ENCODE measurements at places on chromosomes 6 and 20.

- DNase-seq = no peak
Measured at GRCh38 chr6:129140526-129140925, 257.6 kb downstream of the LAMA2 start.

DNA sequence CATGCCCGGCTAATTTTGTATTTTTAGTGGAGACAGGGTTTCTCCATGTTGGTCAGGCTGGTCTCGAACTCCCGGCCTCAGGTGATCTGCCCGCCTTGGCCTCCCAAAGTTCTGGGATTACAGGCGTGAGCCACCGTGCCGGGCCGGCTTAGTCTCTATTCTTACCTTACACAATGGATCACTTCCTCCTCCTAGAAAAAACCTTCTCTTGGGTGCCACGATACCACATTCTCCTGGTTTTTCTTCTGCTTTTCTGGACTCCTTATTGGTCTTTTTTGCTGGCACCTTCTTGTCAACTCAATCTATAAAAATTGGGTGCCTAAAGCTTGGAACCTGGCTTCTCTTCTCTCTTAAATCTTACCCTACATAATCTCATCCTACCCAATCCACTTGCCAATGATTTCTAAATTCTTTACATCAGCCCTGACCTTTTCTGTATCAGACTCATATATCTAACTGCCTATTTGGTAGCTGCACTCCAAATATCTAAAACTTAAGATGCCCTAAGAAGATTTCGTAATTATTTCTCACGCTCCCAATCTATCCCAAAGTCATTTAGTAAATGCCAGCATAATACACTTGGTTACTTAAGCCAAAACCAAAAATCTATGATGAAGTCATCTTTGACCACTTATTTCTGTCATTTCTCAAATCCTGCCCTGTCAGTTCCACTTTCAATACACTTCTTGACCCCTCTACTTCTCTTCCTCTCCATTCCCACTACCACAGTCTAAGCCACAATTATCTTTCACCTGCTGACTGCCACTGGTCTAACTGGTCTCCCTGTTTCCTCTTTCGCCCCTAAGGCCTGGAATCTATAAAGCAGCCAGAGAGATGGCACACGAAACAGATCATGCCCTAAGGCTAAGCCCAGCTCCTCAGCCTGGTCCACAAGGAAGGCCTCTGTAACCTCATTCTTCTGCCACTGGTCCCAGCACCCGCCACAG is 43.2 kb downstream of the ELMO2 start:
- DNase-seq = no peak

GRCh38 chr6:10415617-10416480 is 975 bp upstream of the TFAP2A start:
- DNase-seq = peak; percentile 63

DNA sequence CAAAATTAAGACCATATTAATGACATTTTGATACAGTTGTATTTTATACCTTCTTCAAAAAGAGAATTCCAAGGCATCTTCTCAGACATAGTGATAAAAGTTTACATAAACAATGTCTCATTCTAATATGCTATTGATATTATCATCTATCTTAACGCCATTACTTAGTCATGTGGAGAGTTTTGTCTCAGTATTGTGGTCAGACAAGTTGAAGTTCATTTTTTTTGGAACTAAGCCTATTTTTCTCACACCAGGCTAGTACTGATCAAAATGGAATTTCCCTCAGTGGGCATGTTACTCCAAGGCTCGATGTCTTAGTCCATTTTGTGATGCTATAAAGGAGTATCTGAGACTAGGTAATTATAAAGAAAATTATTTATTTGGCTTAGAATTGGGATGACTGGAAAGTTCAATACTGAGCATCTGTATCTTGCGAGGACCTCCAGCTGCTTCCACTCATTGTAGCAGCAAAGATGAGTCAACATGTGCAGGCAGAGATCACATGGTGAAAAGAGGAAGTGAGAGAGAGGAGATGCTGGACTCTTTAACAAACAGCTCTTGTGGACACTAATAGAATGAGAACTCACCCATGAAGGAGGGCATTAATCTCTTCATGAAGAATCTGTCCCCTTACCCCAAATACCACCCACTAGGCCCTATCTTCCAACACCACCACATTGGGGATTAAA is 825.5 kb upstream of the MANEA start:
- no peak for DNase-seq

GRCh38 chr6:29081312-29081711 is 5.8 kb downstream of the OR2B3 start:
- DNase-seq = no peak

DNA sequence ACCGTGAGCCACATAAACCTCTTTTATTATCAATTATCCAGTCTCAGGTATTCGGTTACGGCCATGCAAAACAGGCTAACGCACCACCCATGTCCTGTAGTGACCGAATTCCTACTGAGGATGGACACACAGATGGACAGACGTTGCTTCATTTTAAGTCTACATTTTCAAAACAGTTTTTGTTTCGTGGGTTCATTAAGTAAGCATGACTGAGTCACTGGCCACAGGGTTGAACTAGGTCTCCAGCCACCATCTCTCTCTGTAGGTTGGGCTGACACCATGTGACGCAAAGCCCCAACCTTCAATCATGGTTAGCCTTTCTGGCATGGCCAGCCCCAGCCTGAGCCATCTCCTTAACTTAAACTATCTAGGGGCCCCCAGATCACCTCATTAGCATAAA is 110.0 kb upstream of the SLC22A23 start:
- no peak for DNase-seq

- no peak for DNase-seq
Measured at GRCh38 chr20:7291323-7291943, 523.9 kb downstream of the BMP2 start.

GRCh38 chr6:169038691-169039090 is 215.0 kb downstream of the THBS2 start:
- no peak for DNase-seq

- peak; percentile 88 for DNase-seq
Measured at GRCh38 chr20:49608752-49609670, 41.1 kb upstream of the PTGIS start.

DNA sequence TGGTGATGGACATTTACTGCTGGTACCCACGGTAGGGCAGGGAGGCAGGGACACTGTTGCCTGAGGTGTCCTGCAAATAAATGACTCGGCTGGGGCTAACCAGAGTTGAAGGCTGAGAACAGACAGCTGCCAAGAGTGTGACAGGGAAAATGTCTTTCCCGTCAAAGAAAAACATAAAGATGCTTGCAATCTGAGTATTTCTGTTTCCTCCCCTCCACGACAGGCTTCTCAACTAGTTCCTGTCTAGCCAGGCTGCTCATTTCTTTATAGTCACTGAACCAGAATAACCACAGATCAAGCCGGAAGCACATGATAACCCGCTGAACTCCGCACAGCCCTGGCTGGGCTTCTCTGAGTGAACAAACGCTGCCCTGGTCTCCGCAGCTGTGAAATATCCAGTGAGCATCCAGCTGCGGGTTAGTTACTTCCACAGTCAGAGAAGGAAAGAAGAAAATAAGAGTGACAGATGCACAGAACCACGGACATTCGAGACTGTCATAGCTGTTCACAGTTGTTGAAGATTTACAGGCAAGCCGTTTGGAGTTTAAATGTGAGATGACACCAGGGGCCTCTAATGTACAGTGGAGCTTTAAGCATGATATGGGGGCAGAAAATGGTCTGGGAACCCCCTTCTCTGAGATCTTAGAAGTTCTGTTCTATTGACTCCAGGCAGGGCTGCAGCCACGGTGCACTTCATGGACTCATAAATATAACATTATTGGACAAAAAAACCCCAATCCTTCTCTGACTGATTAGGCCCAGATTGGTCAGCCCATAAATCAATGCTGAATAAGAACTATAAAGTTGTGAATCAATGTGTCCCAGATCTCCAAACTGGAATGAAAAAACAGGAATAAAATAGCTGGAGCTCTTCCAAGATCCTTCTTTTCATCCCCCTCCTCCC is 299.9 kb upstream of the SUPT3H start:
- no peak for DNase-seq

- no peak for DNase-seq
Measured at GRCh38 chr6:160198606-160199211, 59.9 kb downstream of the SLC22A2 start.

DNA sequence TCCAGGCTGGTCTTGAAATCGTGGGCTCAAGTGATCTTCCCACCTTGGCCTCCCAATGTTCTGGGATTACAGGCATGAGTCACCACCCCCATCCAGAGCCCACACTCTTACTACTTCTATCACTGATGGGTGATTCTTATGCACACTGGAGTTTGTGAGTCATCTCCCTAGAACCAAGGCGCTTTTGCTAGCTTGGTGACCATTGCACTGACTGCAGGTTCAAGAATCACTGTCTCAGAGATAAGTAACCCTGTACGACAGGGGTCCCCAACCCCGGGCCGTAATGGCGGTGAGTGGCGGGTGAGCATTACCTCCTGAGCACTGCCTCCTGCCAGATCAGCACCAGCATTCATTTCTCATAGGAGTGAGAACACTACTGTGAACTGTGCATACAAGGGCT is 118.8 kb downstream of the MAP3K7 start:
- DNase-seq = peak; percentile 37

- DNase-seq = no peak
Measured at GRCh38 chr6:122066200-122066599, 333.3 kb upstream of the HSF2 start.

- DNase-seq = no peak
Measured at GRCh38 chr20:21002486-21002885, 103.7 kb downstream of the LINC00237 start.

DNA sequence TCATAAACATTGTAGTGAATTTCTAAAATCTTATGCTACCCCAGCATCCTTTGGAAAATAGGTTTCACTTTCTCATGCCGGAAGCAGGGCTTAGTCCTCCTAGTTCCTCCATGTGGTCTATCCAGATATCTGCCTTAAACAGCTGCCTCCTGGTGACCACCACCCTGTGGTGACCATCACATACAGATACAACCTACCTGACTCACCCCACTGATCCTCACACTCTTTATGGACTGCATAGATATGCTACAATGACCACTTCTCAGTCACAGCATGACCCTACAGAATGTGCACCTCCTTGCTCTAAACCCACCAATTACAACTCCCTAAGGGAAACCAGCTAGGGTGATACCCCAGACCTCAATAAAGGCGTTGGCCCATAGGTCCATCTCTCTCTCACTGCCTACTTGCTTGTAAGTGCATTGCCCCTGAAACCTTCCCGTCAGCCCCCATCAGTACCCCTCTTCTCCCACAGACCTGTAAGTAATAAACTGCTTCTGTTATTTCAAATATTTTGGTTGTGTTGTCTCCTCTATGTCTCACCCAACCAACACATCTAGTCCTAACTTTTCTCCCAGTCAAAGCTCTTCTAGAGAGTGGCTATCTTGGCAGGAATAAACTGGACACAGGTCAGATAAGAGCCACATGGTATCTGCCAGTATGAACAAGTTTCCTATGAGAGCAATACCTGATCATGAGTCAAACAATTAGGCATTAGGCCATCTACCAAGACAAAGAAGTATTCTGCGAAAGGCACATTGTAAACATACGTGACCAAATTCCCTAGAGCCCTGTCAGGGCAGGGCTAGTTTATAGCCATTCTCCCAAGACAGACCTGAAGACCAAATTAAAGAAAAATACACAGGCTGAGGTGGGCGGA is 39.4 kb upstream of the PLEKHG1 start:
- DNase-seq = no peak

GRCh38 chr20:58742668-58743566 is 50.3 kb downstream of the NPEPL1 start:
- no peak for DNase-seq

DNA sequence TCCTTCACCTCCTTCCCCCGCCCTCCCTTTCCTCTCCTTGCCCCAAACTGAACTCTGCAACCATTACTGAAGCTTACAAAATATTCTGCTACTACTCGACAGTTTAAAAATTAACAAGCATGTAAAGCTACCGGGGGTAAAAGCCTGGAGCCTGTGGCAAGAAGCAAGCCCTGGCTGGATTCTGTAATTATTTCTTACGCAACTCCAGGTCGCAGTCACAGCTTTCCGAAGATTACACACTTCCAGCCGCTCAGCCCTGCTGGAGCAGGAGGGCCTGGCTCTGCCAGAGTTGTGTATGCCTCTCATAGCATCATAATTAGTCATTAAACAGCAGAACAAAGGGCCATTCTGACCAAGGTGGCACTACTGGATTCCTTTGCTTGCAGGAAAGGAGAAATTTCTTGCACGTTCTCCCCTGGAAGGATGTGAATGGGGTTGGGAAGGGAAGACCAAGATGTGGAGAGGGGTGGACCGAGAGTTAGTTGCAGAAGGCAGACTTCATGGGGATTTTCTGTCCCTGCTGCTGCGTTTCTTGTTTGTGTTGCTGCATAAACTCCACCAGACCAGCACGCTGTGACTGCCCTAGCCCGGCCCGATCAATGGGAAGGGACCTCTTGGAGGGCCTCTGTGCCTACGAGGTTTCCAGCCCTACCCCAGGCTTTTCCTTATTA is 23.6 kb downstream of the FOXQ1 start:
- peak; percentile 81 for DNase-seq

DNA sequence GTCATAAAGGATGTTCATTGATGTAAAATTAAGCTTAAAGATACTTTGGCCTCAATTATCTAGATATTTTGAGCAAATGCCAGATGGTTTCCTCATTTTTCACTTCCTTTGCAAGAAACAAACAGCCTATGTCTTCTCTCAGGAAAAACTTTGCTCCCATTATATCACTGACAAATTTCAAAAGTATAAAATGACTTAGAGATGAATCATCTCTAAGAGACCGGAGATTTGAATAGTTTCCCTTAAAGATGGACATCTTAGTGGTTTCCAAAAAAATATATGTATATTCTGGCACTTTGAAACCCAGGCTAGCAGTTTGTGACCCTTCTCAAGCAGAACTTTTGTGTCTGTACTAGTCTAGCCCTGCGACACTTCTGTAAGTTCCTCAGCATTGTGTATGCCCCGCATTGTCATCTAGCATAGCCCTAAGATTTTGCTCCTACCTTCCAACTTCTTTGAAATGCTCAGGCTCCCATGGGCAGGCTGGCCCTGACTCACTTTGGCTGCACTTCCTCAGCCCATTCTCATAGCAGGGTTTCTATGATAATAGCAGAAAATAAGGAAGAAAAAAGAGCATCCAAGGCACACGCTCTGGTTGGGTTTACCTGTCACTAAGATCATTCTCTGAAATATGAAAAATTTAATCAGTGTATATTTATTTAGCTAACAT is 25.7 kb upstream of the POU3F2 start:
- DNase-seq = no peak

- no peak for DNase-seq
Measured at GRCh38 chr6:44496665-44497369, 109.3 kb downstream of the CDC5L start.

DNA sequence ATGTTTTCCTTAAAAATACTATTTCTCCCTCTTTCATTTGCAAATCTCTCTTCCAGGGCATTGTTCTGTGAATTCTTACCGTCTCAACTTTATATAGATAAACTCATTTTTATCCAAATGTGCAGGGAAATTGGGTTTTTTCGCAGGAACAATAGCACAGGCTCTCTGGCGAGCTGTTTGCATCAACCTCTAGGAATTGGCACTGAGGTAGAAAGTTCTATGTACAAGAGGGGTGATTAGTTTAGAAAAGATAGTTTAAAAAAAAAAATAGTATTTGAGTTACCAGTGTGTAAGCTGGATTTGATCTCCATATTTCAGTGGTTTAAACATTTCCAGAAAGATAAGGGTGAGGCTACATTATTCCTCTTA is 129.7 kb upstream of the BTN3A2 start:
- no peak for DNase-seq

GRCh38 chr6:89392823-89393222 is 19.2 kb downstream of the RRAGD start:
- DNase-seq = no peak
